Activated T-cell treated with anti-CD3 and anti-CD28 coated beads, Interleukin-2, amount 50 U/mL, for 72 hours (primary cell): ENCODE measurements at places on chromosomes 6 and 20. TPM values are rescaled to one million over a fixed set of nuclear protein-coding genes. Genes with fewer than 3 reads are reported as not detected.

DNA sequence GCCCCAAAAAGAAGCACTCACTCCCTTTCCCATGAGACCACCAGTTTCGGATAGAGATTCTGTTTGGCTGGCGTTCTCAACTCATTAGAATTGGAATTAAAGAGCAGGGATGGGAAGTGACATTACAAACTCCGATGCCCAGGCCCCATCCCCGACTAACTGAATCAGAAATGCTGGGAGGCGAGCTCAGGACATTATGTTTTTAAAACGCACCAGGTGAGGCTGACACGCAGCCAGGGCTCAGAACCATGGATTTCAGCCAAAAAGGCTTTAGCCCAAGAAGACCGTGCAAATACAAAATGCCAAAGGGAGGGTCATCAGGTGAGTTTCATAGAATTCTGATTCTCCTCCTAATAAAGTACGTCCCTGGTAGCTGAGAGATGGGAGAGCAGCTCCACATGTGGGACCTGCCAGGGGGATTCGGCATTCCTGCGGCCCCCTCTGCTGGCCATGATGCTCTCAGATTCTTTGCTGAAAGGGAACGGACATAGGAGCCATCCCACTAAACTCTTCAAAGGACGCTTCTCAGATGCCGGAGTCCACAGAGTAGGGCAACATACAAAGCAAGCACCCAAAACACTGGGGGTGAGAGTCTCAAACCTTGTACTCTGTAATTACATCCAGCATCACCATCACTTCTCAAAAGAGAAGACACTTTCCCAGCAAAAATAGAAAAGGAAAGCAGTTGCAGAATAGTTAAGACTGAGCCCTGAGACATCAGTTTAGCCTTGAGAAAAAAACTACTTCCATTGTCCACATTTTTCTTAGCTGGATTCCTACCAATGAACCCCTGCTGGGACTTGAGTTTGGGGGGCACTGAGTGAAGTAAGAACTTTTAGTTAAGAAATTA is 205.2 kb downstream of the BMP7 start:
- H3K4me3 ChIP-seq: no peak overlapping the region
- H3K27me3 ChIP-seq: peaks cover 26% of the 10 kb centered on the region
- H3K27ac ChIP-seq: no peak overlapping the region
- DNase-seq: no peak

- no peak for DNase-seq
- H3K4me3 ChIP-seq: peak overlapping the region; percentile 67
- H3K36me3 ChIP-seq: peaks cover 4% of the 10 kb centered on the region
- peaks cover 28% of the 10 kb centered on the region for H3K4me1 ChIP-seq
- no peaks in the 10 kb centered on the region for H3K27me3 ChIP-seq
Observed at GRCh38 chr6:135439549-135439948, 58.0 kb downstream of the AHI1 start.

GRCh38 chr6:89208551-89208950 is 8.6 kb downstream of the GABRR1 start:
- H3K36me3 ChIP-seq: no peaks in the 10 kb centered on the region
- DNase-seq: no peak
- H3K4me3 ChIP-seq: no peak overlapping the region
- H3K27ac ChIP-seq: no peak overlapping the region
- peaks cover 5% of the 10 kb centered on the region for H3K27me3 ChIP-seq
- H3K4me1 ChIP-seq: no peaks in the 10 kb centered on the region

DNA sequence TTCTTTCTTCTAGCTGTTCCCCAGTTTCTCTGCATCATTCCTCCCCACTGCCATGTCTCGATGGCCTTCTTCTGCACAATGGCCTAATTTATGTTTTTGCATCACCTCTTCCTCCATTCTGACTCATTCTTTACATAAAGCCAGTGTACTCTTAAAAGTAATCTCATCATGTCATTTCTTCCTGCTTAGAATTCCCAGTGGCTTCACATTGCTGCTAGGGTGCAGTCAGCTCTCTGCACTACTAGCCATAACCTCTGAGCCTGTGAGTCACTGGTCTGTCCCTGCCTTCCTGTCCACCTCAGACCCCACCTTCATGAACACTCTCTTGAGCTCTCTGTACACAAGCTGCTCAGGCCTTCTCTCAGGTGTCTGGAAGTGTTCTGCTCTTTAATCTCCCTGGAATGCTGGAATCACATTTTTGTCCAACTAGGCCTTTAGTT is 24.1 kb upstream of the TRIM27 start:
- no peak for DNase-seq
- H3K27me3 ChIP-seq: no peaks in the 10 kb centered on the region
- no peak overlapping the region for H3K27ac ChIP-seq
- H3K4me1 ChIP-seq: peaks cover 40% of the 10 kb centered on the region

DNA sequence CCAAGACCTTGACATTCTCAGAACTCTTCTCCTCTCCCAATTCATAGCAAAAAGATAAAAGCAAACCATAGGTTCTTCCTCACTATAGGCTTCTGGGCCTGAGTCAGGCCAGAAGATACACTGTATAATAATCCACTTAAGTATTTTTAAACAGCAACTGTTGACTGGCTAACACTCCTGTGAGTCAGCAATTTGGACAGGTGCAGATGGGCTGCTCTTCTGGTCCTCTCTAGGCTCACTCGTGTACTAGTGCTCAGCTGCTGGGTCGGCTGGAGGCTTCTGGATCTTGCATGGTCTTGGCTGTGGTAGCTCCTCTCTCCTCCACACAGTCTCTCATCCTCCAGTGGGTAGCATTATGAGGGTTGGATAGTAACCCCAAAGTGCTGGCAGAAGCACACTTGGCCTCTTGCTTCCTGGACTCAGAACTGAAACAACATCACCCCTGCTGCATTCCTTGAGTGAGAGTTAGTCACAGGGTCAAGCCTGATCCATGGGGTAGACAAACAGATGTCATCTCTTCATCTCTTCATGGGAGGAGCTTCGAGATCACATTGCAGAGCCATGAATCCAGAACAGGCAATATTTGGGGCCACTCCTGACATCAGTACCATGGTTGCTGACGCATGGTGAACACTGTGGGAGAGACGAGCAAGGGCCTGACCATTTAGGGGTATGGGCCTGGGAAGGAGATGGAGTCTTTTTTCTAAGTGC is 86.9 kb downstream of the C6orf118 start:
- no peak for DNase-seq
- H3K36me3 ChIP-seq: no peaks in the 10 kb centered on the region
- no peaks in the 10 kb centered on the region for H3K27me3 ChIP-seq
- H3K4me1 ChIP-seq: no peaks in the 10 kb centered on the region
- H3K4me3 ChIP-seq: no peak overlapping the region

DNA sequence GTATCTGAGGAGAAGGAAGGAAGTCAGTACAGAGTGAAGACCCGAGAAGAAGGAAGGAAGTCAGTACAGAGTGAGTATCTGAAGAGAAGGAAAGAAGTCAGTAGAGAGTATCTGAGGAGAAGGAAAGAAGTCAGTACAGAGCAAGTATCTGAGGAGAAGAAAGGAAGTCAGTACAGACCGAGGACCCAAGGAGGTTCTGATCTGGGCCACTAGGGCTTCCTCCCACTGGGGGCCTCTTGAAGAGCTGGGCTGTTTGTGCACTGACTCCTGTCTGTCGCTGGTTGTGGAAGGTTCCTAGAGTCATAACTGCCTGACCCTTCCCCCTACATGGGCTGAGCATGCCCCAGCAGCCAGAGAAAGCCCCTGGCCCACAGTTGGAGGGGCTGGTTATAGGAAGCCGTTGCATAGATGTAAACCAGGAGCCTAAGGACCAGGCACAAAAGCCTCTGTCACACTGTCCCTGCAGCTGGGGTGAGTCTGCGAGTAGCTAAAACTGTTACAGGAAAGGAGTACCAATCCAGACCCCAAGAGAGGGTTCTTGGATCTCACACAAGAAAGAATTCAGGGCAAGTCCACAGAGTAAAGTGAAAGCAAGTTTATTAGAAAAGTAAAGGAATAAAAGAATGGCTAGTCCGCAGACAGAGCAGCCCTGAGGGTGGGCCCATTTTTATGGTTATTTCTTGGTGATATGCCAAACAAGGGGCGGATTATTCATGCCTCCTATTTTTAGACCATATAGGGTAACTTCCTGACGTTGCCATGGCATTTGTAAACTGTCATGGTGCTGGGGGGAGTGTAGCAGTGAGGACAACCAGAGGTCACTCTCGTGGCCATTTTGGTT is 395.9 kb downstream of the PREX1 start:
- no peak overlapping the region for H3K27ac ChIP-seq
- no peak overlapping the region for H3K4me3 ChIP-seq
- H3K4me1 ChIP-seq: peaks cover 11% of the 10 kb centered on the region
- no peak for DNase-seq

CLIC5 gene
- total RNA-seq: 6.6 TPM

GRCh38 chr6:13334953-13335352 is 6.6 kb upstream of the TBC1D7 start:
- no peak overlapping the region for H3K27ac ChIP-seq
- DNase-seq: no peak
- H3K4me3 ChIP-seq: no peak overlapping the region
- no peaks in the 10 kb centered on the region for H3K36me3 ChIP-seq

DNA sequence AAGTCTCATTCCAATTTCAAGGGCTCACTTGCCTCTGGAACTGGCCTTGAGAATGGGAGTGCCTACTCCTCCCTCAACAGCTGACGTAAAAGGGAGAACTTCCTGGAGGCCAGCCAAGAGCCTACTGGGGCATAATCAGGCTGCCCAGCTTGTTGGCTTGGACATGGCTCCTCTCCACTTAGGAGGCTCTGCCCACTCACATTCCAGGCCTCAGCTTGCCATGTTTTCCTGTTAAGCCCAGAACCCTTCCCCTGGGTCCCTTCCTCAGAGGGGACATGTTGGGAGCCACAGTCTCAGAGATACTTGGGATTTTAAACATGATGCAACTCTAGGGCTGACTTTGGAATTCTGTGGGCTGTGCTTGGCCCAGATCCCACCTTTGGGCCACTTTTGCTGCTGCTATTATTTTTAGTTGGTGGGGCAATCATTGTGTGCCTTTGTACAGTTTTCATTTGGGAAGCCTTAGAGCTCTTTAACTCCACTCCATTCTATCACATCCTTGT is 31.5 kb upstream of the ADTRP start:
- no peaks in the 10 kb centered on the region for H3K36me3 ChIP-seq
- DNase-seq: no peak
- H3K27ac ChIP-seq: no peak overlapping the region
- no peaks in the 10 kb centered on the region for H3K27me3 ChIP-seq
- H3K4me1 ChIP-seq: peaks cover 32% of the 10 kb centered on the region

- H3K4me1 ChIP-seq: peaks cover 58% of the 10 kb centered on the region
- peak overlapping the region; percentile 9 for H3K4me3 ChIP-seq
- no peaks in the 10 kb centered on the region for H3K27me3 ChIP-seq
- no peak for DNase-seq
- no peak overlapping the region for H3K27ac ChIP-seq
Observed at GRCh38 chr6:16736856-16737775, 24.1 kb downstream of the ATXN1 start.

FAM184A gene
- total RNA-seq: 18.4 TPM

- H3K27me3 ChIP-seq: no peaks in the 10 kb centered on the region
- no peak overlapping the region for H3K27ac ChIP-seq
- H3K4me1 ChIP-seq: no peaks in the 10 kb centered on the region
- no peak for DNase-seq
Observed at GRCh38 chr20:63060057-63060991, 53.6 kb upstream of the BHLHE23 start.

- no peaks in the 10 kb centered on the region for H3K4me1 ChIP-seq
- no peak for DNase-seq
- H3K27ac ChIP-seq: no peak overlapping the region
- H3K36me3 ChIP-seq: no peaks in the 10 kb centered on the region
- no peak overlapping the region for H3K4me3 ChIP-seq
Observed at GRCh38 chr6:141829566-141830360, 303.0 kb upstream of the GJE1 start.

GRCh38 chr20:7790189-7790588 is 150.1 kb downstream of the HAO1 start:
- H3K27ac ChIP-seq: no peak overlapping the region
- DNase-seq: no peak
- no peak overlapping the region for H3K4me3 ChIP-seq
- H3K36me3 ChIP-seq: no peaks in the 10 kb centered on the region
- no peaks in the 10 kb centered on the region for H3K4me1 ChIP-seq

- DNase-seq: no peak
- no peaks in the 10 kb centered on the region for H3K36me3 ChIP-seq
- H3K4me3 ChIP-seq: no peak overlapping the region
- no peak overlapping the region for H3K27ac ChIP-seq
Observed at GRCh38 chr6:10174056-10174455, 240.8 kb downstream of the TFAP2A start.

- H3K27ac ChIP-seq: peak overlapping the region; percentile 97
- peaks cover 82% of the 10 kb centered on the region for H3K4me1 ChIP-seq
- peak; percentile 46 for DNase-seq
- no peaks in the 10 kb centered on the region for H3K27me3 ChIP-seq
- H3K36me3 ChIP-seq: no peaks in the 10 kb centered on the region
Observed at GRCh38 chr6:106185615-106186014, 99.5 kb downstream of the PRDM1 start.

- H3K36me3 ChIP-seq: peaks cover 3% of the 10 kb centered on the region
- no peak overlapping the region for H3K4me3 ChIP-seq
- H3K4me1 ChIP-seq: no peaks in the 10 kb centered on the region
- H3K27ac ChIP-seq: no peak overlapping the region
- H3K27me3 ChIP-seq: no peaks in the 10 kb centered on the region
Observed at GRCh38 chr20:11350126-11351005, 567.3 kb upstream of the BTBD3 start.

- DNase-seq: no peak
- no peaks in the 10 kb centered on the region for H3K4me1 ChIP-seq
- H3K27ac ChIP-seq: no peak overlapping the region
- H3K4me3 ChIP-seq: no peak overlapping the region
- H3K36me3 ChIP-seq: no peaks in the 10 kb centered on the region
Observed at GRCh38 chr20:61203320-61203719, 48.7 kb upstream of the CDH4 start.

DNA sequence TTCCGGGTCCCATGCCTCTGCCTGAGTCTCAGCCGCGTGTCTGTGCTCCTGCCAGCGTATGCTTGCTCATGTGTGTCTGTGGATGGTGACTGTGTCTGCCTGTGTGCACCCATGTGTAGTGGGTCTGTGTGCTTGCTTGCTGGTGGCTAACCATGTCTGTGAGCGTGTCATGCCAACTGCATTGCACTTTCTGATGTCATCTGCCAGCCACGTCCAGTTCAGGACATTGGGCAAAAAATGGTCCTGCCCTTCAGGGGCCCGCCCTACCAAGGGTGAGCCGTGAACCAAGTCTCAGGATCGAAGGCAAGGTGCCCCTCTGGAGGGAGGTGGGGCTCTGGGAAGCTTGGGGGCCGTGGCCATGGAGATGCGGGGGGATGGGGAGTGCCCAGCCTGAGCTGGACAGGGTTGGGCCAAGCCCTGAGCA is 9.4 kb upstream of the ZBTB46 start:
- H3K36me3 ChIP-seq: no peaks in the 10 kb centered on the region
- no peak overlapping the region for H3K27ac ChIP-seq
- peaks cover 46% of the 10 kb centered on the region for H3K27me3 ChIP-seq
- peaks cover 7% of the 10 kb centered on the region for H3K4me1 ChIP-seq
- H3K4me3 ChIP-seq: no peak overlapping the region
- no peak for DNase-seq

GRCh38 chr6:124694139-124694705 is 268.0 kb upstream of the RNF217 start:
- H3K4me3 ChIP-seq: no peak overlapping the region
- DNase-seq: no peak
- H3K27ac ChIP-seq: no peak overlapping the region

DNA sequence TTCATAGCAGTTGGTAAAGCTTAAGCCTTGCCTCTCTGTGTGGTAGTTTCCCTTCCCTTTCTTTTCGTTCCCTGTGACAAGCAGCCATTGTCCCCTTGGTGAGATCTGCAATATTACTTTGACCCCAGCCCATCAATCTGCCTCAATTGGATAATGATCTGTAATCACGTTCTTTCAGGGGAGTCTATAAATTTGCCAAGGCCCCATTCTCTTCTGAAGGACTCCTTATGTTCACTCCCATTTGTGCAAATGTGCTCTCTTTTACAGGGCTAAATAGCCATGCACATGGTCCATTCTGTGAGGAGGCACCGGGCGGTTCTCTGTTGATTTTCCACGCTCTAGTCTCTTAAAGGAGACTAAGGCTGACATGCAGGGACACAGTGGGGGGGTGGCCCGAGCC is 660.4 kb upstream of the SLC35B3 start:
- H3K27me3 ChIP-seq: no peaks in the 10 kb centered on the region
- H3K4me1 ChIP-seq: no peaks in the 10 kb centered on the region
